ENCODE measurements at places on chromosomes 11 and 22. TPM values are rescaled to one million over a fixed set of nuclear protein-coding genes. Genes with fewer than 3 reads are reported as not detected.

DNA sequence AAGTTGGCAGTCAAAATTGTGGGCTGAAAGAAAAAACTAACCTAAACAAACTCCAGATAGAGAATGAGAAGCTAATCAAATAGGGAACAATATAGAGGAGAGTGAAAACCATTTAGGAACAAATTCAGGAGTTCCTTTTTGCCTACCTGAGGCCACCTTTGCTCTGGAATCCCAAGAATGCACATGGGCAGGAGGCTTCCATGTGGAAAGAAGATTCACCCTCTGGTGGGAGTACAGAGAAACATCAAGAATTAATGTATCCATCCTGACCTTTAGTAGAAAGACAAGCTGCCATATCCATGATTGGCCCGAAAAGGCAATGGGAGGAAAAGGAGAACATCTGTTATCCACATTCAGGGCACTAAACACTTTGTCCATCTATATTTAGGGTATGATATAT, 35.0 kb upstream of the MRGPRX1 start:
- DNase-seq = no peak

- DNase-seq = no peak
Observed at GRCh38 chr22:30880847-30881246, 87.7 kb downstream of the MORC2 start.

Gene FLRT1
- 2.8 TPM for polyA plus RNA-seq

Gene FAR1
- 61.0 TPM for polyA plus RNA-seq

GRCh38 chr22:31977939-31978338, 33.6 kb downstream of the YWHAH start:
- DNase-seq = no peak

DNA sequence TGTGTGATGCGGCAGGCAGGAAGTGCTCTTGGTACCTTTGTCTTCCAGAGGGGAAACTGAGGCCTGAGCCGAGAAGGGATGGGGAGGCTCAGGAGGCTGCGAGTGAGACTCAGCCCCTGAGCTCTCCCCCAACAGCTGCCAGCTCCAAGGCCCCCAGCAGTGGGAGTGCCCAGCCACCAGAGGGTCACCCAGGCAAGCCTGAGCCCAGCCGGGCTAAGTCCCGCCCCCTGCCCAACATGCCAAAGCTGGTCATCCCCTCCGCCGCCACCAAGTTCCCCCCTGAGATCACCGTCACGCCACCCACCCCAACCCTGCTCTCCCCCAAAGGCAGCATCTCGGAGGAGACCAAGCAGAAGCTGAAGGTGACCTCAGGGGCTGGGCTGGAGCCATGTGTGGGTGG, 3.8 kb upstream of the SUSD2 start:
- no peak for DNase-seq

- DNase-seq = no peak
Observed at GRCh38 chr11:95506777-95507176, 275.8 kb upstream of the SESN3 start.

DNA sequence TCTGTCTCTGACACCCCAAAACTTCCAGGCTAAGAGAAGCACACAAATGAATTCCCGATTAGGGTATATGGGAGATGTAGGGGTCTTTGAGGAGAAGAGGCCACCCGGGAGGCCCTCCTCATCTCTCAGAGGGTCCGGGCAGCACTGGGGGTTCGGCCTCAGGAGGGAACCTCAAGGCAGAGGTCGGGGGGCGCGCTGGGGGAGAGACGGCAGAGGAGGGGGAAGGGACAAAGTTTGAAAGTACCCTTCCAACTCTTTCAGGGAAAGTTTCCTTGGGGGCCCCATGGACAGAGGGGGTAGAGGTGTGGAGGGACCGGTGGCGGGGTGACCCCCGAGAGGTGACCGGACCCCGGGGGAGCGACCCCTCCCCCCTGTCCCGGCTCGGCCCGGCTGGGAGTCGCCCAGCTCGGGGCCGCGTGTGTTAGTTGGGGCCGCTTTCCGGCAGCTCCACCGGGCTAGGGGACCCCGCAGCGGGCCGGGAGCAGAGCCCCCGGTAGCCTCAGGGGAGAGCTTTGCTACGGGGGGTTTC, 3.3 kb upstream of the GCAT start:
- DNase-seq = no peak

Gene CCDC81
- polyA plus RNA-seq = 0.92 TPM

DNA sequence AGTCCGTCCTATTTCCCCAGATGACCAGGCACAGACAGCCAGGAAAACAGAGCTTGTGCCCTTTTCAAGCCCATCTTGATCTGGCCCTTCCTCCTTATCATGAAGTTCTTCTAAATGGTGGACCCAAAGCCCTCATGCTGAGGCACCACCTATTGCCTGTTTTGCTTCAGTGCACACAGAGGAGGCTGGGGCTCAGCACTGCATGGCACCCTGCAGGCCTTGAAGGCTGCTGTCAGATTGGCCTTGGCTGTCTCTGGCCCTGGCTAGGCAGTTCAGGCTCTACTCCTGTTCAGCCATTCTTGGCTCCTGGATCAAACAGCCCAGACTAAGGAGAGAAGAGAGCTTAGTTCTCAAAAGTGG, 49.2 kb downstream of the OTOG start:
- DNase-seq = no peak

DNA sequence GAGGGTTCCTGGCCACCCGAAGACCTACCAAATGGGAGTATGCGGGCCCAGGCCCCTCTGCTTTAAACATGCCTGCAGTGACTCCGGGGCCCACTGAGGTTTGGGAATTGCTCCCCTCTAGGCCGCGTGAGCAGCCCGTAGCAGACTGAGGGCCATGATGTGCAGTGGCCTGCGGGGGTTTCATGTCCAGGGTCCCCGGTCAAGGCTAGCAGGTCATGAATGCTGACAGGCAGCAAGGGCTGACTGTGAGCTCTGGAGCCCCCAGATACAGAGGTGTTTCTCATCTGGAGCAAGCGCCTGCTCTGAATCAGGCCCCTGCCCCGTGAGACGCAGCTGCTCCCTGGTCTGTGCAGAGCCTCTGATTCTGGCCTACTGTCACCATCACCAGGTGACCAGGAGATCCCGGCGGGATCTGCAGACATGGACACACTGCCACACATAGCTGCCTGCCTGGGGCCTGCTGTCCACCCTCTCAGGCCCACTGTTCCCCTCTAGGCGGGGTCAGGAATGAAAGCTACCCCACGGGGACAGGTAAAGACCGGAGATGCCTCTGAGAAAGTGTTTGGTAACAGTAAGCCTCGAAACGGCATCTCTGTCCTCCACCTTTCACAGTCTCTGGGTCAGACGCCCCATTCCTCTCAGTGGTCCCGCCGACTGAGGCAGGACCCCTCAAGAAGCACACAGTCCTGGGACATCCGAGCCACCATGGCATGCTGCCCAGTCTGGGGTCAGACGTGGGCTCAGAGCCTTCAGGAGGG, 73.3 kb downstream of the PARVB start:
- no peak for DNase-seq

Gene CLTCL1
- polyA plus RNA-seq = 3.9 TPM

DNA sequence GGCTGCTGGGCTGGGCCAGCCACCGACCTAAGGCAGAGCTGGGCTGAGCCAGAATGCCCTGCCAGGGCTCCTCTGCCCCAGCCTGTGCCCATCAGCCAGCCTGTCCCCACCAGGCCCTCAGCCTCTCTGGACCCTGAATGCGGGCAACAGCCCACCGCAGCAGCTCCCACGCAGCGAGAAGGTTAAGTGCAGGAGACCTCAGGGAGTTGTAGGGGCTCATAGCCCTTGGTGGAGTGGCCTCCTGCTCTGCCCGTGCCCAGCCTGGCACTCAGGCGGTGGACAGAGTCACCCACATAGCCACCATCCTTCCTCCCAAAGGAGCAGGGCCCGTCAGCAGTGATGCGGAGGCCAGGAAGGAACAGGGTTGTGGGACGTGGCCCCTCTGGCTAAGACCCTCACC, 19.1 kb downstream of the WNT7B start:
- no peak for DNase-seq

DNA sequence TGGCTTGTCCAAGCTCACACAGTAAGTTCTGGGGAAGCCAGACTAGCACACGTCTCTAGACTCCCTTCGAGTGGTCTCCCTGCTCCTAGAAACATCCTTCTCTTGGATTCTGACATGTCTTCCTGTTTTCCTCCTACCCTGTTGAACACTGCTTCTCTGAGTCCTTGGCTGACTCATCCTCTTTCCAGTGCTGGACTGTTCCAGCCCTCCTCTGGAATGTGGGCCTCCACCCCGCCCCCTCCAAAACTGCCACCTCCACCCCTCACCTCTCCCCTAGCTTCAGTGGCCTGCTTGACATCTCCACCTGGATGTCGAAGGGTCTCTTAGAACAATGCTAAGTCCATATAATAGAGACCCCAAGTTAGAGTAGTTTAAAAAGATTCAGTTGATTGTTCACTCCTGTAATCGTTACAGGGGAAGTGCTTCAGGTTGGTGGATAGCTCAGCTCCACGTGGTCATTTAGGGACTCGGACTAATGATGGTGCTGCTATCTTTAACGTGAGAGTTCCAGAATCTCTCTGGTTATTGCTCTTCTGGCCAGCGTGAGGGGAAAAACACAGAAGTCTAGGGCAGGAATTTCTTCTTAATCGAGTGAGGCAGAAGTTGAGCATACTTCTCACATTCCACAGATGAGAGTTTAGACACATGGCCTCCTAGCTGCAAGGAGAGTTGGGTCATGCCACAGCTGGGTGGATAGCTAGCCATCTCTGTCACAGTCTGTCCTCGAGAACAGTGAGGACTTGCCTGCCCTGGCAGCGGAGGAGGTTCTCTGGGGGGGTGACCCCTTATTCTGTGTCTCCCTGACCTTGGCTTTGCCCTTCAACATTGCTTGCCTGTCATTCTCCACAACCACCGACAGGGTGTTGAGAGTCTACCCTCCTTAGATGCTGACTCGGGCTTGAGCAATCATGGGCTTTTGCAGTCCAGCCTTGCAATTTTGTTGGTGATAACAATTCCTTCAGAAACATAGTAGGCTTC, 4.7 kb upstream of the C11orf96 start:
- no peak for DNase-seq

All from right renal cortex interstitium (tissue), 3 donors.